ENCODE measurements at places on chromosomes 3 and 15.

- DNase-seq: no peak
Measured at GRCh38 chr15:37981775-37982174, 47.3 kb downstream of the TMCO5A start.

GRCh38 chr15:99128411-99128810 is 23.5 kb downstream of the SYNM start:
- no peak for DNase-seq

DNA sequence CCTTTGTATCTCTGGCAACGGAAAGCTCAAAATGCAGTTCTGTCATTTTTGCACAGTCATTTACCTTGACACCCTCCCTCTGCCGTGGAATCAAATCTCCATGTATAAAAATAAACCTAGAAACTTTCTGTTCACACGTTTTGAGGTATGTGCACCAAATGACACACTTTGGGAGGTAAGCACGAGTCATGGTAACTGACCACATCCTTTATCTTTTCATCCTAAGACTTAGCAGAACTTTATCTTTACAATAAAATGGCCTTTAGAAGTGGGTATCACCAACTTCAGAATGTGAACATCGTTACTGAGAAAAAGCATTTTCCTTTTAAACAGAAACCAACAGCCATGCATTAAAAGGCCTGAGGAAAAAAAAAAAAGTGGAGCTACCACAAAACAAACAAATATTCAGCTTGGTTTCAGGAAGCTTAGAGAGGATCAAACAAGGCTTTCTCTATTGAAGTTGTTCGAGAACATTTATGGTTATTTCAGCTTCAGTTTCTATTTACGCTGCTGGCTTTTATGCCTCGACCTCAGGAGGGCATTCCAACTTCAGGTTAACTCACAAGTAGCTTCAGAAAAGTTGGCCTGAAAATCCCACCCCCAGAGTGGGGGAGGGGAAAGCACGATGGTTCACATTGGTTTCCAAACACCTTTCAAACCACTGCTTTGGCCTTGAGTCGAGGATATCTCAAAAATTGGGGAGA is 171.1 kb upstream of the ICE2 start:
- DNase-seq: no peak

- DNase-seq: no peak
Measured at GRCh38 chr3:123491966-123492587, 43.2 kb upstream of the ADCY5 start.

DNA sequence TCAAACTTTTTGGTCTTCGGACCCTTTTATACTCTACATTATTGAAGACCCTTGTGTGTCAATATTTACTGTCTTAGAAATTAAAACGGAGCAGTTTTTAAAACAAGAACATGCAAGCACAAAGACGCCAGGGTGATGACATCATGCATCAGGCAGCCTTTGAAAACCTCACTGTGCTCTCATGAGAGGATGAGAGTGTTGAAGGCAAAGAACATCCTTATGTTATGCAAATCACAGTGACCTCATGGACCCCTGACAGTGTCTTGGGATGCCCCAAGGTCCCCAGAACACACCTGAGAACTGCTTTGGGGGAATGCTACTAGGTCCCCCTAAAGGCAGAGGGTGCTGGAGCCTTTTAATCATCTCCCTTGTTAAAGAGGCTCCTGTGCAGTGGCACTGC is 51.6 kb downstream of the CHDH start:
- no peak for DNase-seq

DNA sequence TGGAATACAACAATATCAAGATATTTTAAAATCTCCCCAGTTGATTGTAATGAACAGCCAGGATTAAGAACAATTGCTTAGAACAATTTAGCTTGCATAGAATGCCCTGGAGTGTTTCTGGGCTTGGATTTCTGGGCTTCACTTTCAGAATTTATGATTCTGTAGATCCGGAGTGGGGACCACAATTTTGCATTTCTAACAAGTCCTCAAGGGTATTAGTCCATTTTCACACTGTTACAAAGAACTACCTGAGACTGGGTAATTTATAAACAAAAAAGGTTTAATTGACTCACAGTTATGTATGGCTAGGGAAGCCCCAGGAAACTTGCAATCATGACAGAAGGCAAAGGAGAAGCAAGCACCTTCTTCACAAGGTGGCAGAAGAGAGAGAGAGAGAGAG is 54.3 kb upstream of the MYRIP start:
- DNase-seq: no peak

DNA sequence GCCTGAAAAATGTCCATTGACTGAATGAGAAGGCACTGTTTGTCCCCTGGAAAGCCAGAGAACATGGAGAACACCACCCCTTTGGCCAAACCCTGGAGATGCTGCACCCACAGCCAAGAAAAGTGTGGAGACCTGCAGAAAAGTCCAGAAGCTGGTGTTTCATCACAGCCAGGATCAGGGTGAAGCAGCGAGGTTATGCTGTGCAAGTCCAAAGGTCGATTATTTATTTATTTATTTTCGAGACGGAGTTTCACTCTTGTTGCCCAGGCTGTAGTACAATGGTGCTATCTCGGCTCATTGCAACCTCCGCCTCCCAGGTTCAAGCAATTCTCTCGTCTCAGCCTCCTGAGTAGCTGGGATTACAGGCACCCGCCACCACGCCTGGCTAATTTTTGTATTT is 5.5 kb upstream of the CTSH start:
- no peak for DNase-seq
